ENCODE measurements at places on chromosomes 11 and 22.

DNA sequence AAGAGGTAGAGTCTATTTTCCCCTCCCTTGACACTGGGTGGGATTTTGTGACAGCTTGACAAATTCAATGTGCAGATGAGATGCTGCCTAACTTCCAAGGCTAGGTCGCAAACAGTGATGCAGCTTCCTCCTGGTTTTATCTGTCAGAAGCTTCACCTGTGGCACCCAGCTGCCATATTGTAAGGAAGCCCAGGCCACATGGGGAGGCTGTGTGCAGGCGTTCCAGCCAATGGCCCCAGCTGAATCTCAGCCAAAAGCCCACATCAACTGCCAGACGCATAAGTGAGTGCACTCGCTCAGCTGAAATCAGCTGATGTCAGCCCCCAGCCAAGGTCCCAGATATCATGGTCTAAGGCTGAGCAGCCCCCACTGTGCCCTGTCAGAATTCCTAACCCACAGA is 24.8 kb upstream of the LINC01488 start:
- no peak overlapping the region for H3K4me3 ChIP-seq
- peaks cover 26% of the 10 kb centered on the region for H3K36me3 ChIP-seq
- peaks cover 27% of the 10 kb centered on the region for H3K4me1 ChIP-seq
- H3K27me3 ChIP-seq: peaks cover 3% of the 10 kb centered on the region

GRCh38 chr11:57283231-57283990 is 41.3 kb downstream of the TNKS1BP1 start:
- peaks cover 10% of the 10 kb centered on the region for H3K36me3 ChIP-seq
- H3K27me3 ChIP-seq: peaks cover 2% of the 10 kb centered on the region
- no peak overlapping the region for H3K27ac ChIP-seq
- H3K4me1 ChIP-seq: peaks cover 63% of the 10 kb centered on the region
- no peak overlapping the region for H3K4me3 ChIP-seq

DNA sequence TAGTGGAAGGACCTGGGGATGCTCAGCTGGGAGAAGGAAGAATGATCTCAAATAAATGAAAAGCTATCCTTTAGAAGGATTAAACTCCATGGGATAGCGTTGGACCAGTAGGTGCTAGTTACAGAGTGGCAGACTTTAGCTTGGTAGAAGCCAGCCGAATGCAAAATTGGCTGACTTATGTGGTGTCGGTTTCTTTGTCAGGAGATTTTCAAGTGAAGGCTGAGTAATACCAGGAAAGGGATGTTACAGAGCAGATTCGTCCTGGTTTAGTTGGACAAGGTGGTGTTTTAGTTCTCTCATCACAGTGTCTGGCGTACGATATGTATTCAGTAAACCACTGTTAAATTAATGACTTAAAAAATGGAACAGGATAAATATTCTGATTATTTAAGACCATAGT is 26.0 kb downstream of the FDX1 start:
- H3K36me3 ChIP-seq: no peaks in the 10 kb centered on the region
- no peak for DNase-seq
- H3K27me3 ChIP-seq: no peaks in the 10 kb centered on the region
- peaks cover 8% of the 10 kb centered on the region for H3K4me1 ChIP-seq
- H3K4me3 ChIP-seq: no peak overlapping the region
- H3K27ac ChIP-seq: no peak overlapping the region

DNA sequence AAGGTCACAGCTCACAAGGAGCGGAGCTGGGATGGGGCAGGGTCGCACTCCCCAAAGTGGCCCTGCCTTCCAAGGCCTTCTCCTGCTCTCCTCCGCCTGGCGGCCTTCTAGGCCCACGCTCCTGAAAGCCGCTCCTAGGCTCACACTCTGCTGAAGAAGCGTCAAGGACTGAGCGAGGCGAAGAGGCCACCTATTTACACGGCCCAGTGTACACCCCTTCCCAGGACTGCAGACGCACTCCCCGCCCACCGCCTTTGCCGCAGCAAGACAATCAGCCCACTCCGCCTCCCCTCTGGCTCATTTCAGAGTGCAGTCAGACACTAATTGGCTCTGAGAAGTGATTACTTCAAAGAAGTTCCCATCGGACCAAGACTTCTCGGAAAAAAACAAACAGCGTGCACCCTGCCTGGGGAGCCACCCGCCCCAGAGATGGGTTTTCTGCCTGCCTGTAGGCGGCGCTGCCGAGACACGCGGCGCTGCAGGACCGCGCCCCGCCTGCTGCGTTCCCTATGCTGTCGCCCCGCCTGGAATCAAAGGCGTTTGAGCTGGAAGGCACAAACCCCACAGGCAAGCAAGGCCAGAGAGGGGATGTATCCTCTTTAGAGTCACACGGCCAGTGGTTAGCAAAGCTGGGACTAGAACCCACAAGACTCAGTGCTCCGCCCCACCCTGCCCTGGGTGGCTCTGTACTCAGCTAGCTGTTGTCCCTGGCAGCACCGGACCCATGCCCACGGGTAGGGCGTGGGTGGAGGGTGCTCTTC is 414.8 kb downstream of the BUD13 start:
- H3K27ac ChIP-seq: no peak overlapping the region
- no peak overlapping the region for H3K4me3 ChIP-seq
- no peaks in the 10 kb centered on the region for H3K36me3 ChIP-seq
- no peaks in the 10 kb centered on the region for H3K4me1 ChIP-seq
- H3K27me3 ChIP-seq: peaks cover 7% of the 10 kb centered on the region

DNA sequence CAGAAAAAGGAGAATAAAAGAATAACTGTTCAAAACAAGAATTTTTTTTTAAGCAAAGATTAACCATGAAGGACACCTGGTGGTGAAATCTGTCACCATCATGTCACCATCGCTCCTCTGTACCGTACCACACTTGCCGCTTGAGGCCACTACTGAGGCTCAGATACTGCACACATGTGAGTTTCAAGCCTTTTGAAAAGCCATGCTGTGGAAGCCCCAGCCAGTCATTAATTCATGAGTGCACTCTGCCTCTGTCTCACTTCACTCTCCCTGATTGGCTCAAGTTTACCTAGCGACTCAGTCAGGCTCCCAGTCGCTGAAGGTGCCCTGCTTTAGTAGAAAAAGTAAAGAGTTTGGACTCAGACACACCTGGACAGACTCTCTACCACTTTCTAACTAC is 6.6 kb upstream of the MS4A12 start:
- no peaks in the 10 kb centered on the region for H3K4me1 ChIP-seq
- no peak overlapping the region for H3K27ac ChIP-seq

Data from HFFc6 (cell line).